ENCODE measurements at places on chromosomes 12 and 14.

DNA sequence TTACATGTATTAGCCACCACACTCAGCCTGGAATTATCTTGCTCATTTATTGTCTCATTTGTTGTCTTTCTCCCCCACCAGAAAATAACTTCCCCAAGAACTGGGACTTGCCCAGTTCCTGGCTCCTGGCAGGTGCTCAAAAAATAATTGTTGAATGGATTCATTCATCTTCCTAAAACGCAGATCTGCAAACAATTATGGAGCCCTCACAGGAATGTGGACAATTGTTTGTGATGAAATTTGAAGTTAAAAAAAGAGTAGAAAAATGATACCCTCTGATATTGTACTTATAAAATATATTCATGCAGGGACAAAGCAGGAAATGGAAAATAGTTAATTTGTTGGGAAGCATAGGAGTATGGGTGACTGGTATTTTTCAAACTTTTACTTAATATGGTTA is 60.7 kb upstream of the MAP1LC3B2 start:
- DNase-seq: no peak

DNA sequence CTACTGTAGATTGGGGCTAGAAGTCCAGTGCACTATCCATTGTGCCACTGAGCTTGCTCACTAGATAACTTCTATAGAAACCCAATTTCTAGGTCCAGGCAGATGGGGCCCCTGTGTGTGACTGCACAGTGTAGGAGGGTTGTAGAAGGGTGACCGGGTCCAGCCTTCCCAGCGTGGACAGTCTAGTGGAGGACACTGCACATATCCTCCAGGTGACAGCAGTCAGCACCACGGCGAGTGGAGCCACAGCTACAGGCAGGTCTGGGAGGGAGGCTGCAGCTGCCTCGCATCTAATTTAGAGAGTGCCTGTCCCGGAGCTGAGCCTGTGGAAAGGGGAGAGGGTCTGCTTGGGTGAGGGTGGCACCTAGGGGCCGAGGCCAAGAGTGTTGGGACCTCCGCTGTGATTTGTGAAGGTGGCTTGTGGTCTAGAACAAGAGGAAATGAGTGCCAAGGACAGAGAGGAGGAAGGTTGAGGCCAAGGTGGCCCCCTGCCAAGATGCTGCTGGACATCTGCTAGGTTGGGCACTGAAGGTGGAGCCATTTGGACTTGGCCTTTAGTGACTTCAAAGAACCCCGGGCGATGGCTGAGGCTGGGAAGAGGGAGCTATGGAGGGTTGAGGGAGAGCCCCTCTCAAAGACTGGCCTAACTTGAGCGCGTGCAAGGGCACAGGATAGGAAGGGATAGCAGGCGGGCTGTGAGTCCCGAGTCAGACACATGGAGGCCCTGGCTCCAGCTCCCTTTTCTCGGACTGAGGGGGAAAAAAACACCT is 46.0 kb upstream of the TRAF3 start:
- DNase-seq: no peak

DNA sequence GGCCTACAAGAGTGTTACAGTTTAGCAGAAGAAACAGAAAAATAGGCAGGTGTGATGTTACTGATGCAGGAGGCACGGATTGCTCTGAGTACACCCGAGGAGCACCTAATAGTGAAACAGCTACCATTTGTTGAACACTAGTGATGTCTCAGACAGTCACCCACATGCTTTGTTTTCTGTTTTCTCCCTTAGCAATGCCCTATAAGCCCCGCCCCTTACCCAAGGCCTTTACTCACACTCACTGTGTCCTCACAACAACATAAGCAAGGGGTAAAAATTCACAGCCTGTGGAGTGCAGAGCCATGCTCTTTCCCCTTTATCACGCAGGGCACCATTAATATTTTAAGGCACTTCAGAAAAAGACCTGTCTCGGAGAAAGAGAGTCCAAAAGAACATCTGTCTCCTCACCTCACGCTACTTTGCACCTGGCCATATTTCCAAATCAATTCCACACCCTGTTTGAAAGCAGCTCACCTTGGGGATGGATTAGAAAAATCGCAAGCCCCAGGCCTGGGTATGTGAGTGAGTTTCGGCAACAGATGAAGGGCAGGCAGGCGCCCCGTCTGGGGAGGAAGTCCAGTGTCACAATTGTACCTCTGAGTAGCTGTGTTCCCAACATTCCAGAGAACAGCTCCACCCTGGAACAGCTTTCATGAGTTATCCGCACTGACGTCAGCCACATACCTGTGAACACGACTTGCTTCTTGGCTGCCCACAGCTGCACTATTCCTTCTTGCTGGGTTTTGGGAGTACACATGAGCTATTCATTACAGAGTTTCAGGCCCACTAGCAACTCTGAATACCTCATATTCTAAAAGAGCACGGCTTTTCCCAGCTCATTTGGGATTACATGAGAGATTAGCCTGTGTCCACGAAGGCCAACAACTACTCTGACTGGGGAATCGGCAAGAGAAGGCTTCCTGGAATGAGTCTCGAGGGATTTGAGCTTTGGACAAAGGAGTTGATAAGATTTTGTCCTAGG is 26.0 kb downstream of the MAPK1IP1L start:
- no peak for DNase-seq

- no peak for DNase-seq
These were observed 36.1 kb downstream of the LRFN5 start for GRCh38 chr14:41642789-41643188.

DNA sequence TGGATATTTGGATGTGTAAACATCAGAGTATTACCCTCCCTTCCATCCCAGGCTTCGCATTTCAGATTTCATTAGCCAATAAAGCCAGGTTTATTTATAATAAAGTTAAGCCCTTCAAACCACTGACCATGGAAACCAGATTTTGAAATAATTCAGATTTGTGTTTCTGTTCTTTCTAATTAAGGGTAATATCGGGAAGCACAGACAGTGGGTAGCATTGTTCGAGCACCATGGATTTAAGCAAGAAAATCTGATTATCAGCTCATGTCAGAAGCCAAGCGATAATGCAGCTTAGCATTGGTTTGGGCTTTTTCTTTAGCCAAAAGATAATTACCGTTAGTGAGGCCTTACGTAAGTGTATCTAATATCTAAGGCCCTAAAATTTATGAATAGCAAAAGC is 116.1 kb downstream of the C12orf42 start:
- no peak for DNase-seq

Data from NCI-H69 (cell line).